ENCODE measurements at places on chromosomes 5 and 9. TPM values are rescaled to one million over a fixed set of nuclear protein-coding genes. Genes with fewer than 3 reads are reported as not detected.

Gene C9orf152
- total RNA-seq = 1.7 TPM

Gene MSX2
- total RNA-seq = 10.4 TPM

Gene NUTM2G
- not detected for total RNA-seq

Gene CDH6
- total RNA-seq = 3.8 TPM

Gene LURAP1L
- total RNA-seq = 52.7 TPM

Gene LVRN
- total RNA-seq = 0.14 TPM

Gene C9orf153
- not detected for total RNA-seq

Gene EGR1
- 97.0 TPM for total RNA-seq

Gene MEGF9
- total RNA-seq = 6.9 TPM

Gene SPINK7
- total RNA-seq = not detected

Gene IFNA21
- not detected for total RNA-seq

Gene VDAC1
- 410 TPM for total RNA-seq

Gene EMB
- total RNA-seq = 44.4 TPM

Gene TRIM36
- 5.4 TPM for total RNA-seq
